Stimulated activated CD4-positive, alpha-beta T cell treated with anti-CD3 and anti-CD28 coated beads, Interleukin-1b, Interleukin-23, amount 100 ng/mL, for 4 hours (primary cell): ENCODE measurements at places on chromosomes 2 and 18.

GRCh38 chr2:25576596-25576995, 96.8 kb downstream of the DTNB start:
- DNase-seq, result no peak

GRCh38 chr18:23273443-23273966, 138.2 kb downstream of the CABLES1 start:
- no peak for DNase-seq

DNA sequence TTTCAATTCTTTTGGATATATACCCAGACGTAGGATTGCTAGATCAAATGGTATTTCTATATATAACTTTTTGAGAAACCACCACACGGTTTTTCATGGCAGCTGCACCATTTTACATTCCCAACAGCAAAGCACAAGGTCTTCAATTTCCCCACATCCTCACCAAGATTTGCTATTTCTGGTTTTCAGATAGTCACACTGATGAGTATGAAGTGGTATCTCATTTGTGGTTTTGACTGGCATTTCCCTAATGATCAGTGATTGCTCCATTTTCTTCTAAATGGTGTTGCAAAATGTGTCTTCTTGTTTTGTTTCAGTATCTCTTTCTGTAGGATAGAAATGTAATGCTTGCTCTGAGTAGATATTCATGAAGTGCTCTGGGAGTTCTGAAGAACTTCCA, 52.0 kb downstream of the ANKRD44 start:
- no peak for DNase-seq

DNA sequence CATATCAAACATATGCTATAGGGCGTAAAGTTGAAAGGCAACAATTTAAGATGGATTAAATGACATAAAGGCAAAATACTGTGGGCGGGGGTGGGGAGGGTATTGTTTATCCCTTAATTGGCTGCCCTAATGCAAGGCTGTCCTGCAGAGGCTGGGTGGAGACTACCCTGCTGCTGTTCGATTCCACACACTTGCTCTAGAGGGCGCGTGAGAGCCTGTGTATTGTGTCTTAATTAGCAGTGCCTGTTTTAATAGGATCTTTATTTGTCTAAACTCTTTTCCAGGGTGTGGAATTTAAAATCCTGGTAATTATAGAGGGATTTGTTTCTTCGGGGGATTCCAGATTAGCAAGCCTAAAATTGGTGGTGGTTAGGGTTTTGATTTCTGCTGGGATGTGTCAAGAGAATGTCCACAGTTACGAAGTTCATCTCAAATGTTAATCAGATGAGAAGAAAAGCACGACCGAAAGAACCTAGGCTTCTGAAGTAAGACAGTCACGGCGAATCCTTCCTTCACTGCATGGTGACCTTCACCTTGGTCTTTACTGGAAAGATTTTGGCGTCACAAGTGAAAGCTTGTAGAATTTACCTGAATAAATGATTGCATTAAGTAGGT, 103.5 kb upstream of the MAP3K20 start:
- DNase-seq, result peak; percentile 18

DNA sequence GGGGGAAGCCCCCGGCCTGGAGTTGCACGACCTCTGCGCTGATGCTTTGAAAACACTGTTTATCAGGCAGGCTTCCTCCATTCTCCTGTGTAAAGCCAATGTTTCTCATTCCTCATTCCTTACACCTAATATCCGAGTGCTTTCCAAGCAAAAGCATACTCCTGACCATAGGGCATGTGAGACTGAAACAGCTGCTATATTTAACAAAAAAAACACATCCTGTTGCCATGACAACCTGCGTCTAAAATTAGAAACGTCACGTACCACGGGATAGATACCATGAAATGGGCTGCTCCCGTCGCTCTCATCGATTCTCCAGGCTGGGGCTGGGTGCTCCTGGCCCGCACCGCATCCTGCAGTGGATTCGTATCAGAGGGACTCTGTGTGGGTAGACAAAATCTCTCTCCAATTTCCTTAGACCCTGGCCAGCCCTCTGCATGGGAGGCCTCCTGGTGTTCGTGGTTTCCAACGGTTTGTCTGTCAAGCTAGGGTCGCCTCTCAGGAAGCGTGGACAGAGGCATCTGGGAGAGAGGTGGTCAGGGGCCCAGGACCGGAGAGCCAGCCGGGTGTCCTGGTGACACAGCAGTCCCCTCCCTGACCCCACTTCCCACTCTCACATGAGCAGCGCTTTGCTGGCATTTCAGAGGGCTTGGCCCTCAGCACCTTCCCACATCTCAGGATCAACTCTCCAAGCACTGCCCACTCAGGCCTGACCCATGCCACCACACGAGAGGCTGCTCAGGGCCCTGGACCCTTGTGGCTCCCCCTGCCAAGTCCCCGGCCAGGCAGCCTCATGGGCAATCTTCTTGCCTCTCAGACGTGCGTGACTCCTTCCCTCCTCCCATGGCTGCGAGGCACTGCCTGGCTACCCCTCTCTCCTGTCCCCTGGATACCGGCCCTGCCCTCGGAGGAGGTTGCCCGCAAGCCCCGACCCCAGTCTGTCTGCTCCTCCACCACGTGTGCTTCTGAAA, 268.1 kb downstream of the NDUFA10 start:
- DNase-seq, result no peak

DNA sequence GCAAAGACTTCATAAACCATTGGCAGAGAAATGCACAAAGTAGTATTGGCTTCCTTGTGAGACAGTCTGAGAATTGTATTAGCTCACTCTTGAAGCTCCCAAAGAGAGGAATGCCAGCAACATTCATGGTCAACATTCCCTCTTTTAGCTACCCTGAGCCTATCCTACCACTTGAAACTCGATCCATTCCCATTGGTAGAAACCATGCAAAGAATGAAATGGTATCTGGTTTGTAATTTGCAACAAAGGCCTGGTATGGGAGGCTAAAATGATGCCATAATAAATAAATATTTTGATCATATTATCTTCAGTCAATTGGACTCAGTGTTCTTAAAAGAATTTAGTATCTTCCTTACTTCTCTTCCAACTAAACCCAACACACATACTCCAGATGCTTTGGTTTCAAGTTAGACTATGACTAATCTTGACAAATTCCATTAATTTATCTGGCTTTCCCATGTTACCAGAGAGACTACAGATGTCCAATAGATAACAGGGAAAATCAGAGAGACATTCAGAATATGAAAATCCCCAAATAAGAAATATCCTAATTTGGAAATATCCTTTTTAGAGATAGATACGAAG, 102.9 kb downstream of the DHRS9 start:
- DNase-seq, result no peak

DNA sequence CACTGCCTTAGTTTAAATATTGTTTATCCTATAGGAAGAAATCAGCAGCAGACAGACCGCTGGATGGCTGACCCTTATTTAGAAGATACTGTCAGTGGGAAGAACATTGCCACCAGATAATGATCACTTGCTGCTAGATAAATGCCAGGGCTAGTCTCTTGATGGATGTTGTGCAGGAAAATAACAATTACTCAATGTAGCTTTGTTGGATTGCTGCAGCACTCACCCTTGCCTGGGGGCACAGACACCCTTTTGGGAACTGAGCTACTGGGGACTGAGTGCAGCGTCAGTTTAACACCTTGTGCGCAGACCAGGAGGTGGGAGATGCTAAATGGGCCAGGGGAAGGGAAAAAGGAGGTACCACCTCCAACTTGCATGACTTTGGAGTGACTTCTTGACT, 64.2 kb upstream of the CAPN13 start:
- DNase-seq, result no peak

GRCh38 chr18:27206411-27206810, 21.3 kb upstream of the CHST9 start:
- DNase-seq, result no peak

- no peak for DNase-seq
Measured at GRCh38 chr18:57767259-57768050, 35.7 kb downstream of the ATP8B1 start.
